ENCODE measurements at places on chromosomes 7 and 10.

GRCh38 chr10:11189582-11190376 lies 172.1 kb downstream of the CELF2 start:
- DNase-seq, result no peak

GRCh38 chr10:13329565-13329964 lies 18.5 kb downstream of the SEPHS1 start:
- DNase-seq, result no peak

DNA sequence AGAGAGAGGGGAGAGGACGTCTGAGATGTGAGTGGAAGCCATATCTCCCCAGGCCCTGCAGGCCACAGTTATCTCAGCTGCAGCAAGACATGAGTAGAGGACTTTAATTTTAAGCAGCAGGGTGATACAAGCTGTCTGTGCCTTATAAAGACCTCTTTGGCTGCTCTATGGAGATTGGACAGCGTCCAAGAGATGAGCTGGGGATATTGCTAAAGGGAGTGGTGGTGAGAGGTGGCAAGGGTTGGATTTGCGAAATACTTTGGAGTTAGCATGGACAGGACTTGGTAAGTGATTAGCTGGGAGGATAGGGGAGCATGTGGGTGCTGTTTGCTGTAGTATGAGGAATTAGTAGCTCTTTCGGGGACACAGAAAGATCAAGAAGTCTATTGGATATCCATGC lies 191.8 kb downstream of the CACNB2 start:
- DNase-seq, result no peak

DNA sequence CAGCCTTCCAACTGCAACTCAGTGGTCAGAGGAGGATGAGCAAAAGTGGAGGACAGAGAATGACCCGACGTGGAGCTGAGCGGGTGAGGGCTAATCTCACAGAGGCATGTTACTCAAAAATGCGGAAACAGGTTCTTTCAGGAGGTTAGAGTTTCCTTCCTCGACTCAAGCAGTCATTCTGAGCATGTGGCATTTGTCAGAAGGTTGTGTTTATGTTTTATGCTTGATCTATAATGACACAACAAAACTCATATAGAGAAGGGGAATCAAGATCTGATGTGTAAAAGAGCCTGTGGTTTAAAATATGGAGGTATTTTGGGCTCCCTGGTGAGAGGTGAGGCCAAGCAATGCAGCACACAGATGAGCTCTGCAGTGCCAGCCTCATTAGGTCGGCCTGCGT lies 311.4 kb downstream of the ADARB2 start:
- DNase-seq, result no peak

- no peak for DNase-seq
Measured at GRCh38 chr10:97408496-97408992, 7.4 kb upstream of the RRP12 start.

- DNase-seq, result peak; percentile 43
Measured at GRCh38 chr10:104254493-104255310, at the start of gene GSTO1. Gene GSTO1 (plus strand): TSS chr10:104254892. CDS start chr10:104254929, 37 bp downstream.

- DNase-seq, result no peak
Measured at GRCh38 chr7:141512597-141512996, 38.6 kb upstream of the AGK start.

DNA sequence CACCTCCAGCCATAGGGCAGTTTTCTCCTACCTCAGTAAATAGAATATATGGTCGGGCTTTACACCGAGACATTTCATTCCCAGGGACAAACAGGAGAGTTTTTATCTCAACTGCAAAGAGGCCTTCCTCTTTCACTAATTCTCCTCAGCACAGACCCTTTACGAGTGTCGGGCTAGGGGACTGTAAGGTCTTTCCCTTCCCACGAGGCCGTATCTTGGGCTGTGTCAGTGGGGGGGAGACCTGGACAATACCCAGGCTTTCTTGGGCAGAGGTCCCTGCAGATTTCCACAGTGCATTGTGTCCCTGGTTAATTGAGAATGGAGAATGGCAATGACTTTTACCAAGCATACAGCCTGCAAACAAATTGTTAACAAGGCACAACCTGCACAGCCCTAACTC lies 13.2 kb upstream of the ZNF488 start:
- DNase-seq, result no peak

DNA sequence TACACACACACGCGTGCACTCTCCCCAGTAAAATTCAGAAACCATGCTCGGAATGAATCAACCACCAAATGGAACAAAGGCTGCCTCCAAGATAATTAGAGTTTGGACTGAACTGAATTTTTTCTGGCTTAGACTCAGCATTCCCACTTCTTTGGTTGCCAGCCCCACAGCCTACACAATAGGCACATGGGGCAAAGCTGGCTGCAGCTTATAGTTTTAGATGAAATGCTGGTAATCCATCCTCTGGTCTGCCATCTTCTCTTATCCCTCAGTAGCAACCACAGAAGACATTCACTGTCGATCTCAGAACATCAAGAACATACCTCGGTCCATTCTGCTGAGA lies 44.2 kb downstream of the PDE1C start:
- DNase-seq, result no peak

DNA sequence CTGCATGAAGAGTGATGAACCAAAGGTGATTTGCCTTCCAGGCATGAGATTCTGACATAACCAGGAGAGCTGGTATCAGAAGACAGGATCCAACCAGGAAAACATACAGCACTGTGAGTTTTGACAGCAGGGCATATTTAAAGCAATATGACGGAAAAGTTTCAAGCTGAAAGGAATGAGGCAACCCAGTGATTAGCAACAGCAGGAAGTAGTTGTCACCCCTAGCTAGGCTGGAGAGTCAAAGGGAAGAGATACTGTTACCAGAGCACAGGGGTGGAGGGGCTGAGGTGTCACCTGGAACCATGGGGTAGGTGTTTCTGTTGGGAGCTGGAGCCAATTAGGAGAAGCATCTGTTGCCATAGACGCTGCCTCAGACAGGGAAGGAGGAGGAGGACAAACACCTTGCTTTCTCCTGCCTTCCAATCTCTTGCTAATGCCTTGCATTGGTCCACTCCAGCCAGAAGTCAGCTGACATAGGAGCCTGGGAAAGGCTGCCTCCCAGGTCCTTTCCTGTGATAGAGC lies 125.4 kb upstream of the SORCS3 start:
- DNase-seq, result no peak

GRCh38 chr7:3551536-3551935 lies 250.5 kb downstream of the SDK1 start:
- no peak for DNase-seq

All from CD4-positive, alpha-beta T cell treated with Interleukin-1 beta for 1 hour (primary cell).